Progenitor cell of endocrine pancreas (in vitro differentiated cells): ENCODE measurements at places on chromosomes 16 and 17. TPM values are rescaled to one million over a fixed set of nuclear protein-coding genes. Genes with fewer than 3 reads are reported as not detected.

DNA sequence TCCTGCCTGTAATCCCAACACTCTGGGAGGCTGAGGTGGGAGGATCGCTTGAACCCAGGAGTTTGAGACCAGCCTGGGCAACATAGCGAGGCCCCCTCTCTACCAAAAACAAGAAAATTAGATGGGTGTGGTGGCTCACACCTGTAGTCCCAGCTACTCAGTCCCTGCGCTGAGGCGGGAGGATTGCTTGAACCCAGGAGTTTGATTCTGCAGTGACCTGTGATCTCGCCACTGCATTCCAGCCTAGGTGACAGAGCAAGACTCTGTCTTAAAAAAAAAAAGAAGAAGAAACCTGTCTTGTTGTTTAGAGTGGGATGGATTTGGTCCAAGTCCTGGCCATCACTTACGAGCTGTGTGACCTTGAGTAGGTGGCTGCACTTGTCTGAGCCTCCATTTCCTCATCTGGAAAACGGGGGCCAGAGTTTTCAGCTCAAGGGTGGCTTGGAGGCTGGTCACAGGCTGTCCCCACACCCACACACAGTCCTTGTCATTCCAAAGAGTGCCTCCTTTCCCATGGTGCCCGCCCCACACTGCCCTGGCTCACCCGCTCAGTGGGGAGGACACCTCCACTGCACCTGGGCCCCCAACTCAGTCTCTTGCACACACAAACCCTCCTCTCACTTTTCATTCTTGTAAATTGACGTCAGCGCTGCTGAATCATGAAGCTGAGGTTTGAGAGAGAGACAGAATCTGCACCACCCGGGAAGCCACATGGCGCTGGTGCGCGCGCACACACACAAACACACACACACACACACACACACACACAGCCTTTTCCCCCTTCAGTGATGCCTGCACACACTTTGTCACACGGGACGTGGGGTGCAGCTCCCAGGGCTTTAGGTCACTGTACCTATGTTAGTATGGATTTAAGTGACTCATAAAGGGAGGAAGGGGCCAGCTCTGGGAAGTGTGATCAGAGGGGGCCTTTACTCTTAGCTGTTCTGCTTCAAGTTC, 4.2 kb downstream of the SOCS1 start:
- H3K4me3 ChIP-seq, result no peak overlapping the region
- H3K4me1 ChIP-seq, result no peaks in the 10 kb centered on the region
- no peak for DNase-seq
- no peak overlapping the region for H3K27ac ChIP-seq
- peaks cover 2% of the 10 kb centered on the region for H3K36me3 ChIP-seq

DNA sequence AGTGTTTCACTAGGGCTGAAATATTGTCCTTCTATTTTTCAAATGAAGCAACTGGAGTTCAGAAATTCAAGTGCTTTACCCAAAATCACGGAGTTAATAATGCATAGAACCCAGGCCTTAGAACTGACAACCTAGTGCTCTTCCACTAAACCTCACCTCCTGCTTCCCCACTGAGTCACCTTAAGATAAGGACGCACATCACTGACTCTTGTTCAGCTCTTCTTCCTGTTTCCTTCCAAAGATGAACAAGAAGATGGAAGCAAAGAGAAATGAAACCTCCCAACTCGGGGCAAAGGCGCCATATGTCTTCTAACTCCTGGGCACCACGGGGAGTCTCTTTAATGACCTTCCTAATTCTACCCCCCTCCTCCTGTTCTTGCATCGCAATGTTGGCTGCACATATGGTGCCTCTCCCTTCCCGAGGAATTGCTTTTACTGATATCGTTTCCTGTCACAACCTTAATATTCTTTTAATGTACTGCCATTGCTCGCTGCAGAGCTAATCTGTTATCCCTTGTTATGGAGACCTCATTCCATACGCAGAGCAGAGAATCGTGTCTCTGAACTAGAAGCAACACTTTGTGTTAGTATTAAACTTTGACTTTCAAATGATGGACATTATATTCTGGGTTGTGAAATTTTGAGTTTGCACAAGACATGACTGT, 591.4 kb downstream of the TMEM114 start:
- H3K27me3 ChIP-seq, result peaks cover 4% of the 10 kb centered on the region
- no peaks in the 10 kb centered on the region for H3K36me3 ChIP-seq
- H3K4me3 ChIP-seq, result no peak overlapping the region
- no peak for DNase-seq

- peaks cover 13% of the 10 kb centered on the region for H3K36me3 ChIP-seq
- H3K4me1 ChIP-seq, result no peaks in the 10 kb centered on the region
- H3K4me3 ChIP-seq, result no peak overlapping the region
- H3K27ac ChIP-seq, result no peak overlapping the region
- no peaks in the 10 kb centered on the region for H3K27me3 ChIP-seq
These were observed 12.2 kb downstream of the EFTUD2 start for GRCh38 chr17:44887016-44887415.

RPUSD1 gene
- 23.5 and 26.8 TPM in 2 replicates for total RNA-seq
